ENCODE measurements at places on chromosomes 4 and X. TPM values are rescaled to one million over a fixed set of nuclear protein-coding genes. Genes with fewer than 3 reads are reported as not detected.

The BTC gene
- 1.4 TPM for total RNA-seq

The DGKQ gene
- 17.0 TPM for total RNA-seq

The TRIML2 gene
- 3.4 TPM for total RNA-seq

The CTAG1A gene
- not detected for total RNA-seq

The DUX4 gene
- total RNA-seq, result not detected

The COL25A1 gene
- 9.2 TPM for total RNA-seq

The STEEP1 gene
- 23.0 TPM for total RNA-seq

The LANCL3 gene
- total RNA-seq, result 0.59 TPM

The EREG gene
- 4.4 TPM for total RNA-seq

The FBXO8 gene
- total RNA-seq, result 17.7 TPM

The XAGE1A gene
- total RNA-seq, result not detected

The SPIN2A gene
- total RNA-seq, result 1.1 TPM

The COX7B2 gene
- not detected for total RNA-seq

The JAKMIP1 gene
- total RNA-seq, result 0.89 TPM

The TMEM35A gene
- 3.0 TPM for total RNA-seq

The EOLA2 gene
- total RNA-seq, result 32.7 TPM

The CCDC120 gene
- 48.6 TPM for total RNA-seq

The EPGN gene
- 16.6 TPM for total RNA-seq

The MUC7 gene
- not detected for total RNA-seq

The GPC4 gene
- 69.0 TPM for total RNA-seq

The CHRDL1 gene
- 0.79 TPM for total RNA-seq

The SLIT2 gene
- 7.4 TPM for total RNA-seq

The UNC5C gene
- total RNA-seq, result 20.5 TPM

The OPRPN gene
- total RNA-seq, result not detected

The CT55 gene
- total RNA-seq, result not detected

The QRFPR gene
- 1.4 TPM for total RNA-seq

The TRIM75 gene
- not detected for total RNA-seq

The PITX2 gene
- total RNA-seq, result 13.8 TPM

All from type B pancreatic cell (in vitro differentiated cells).